ENCODE measurements at places on chromosomes 2 and 18.
A peak's percentile ranks its signal among the peaks of the same experiment; 100 is the strongest.

- DNase-seq = no peak
Measured at GRCh38 chr2:164891460-164891859, 49.8 kb upstream of the COBLL1 start.

GRCh38 chr2:20378891-20379519 is 28.4 kb upstream of the PUM2 start:
- DNase-seq = no peak

DNA sequence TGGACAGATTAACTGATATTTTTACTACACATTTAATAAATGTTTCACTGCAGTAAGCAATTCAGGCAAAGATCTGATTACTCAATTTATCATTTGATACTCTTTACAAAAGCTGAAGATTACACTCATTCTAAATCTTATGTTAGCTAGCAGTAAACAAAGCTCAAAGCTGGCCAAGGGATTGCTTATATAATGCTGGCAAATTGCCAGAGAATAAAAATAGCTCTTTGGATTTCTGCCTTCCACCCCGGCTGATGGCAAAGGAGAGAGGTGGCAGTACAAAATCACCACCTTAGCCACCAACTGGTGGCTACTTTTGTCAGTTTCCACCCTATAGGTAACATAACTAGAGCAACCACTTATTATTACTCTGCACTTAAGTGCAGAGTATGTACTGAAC is 320.5 kb downstream of the FSIP2 start:
- no peak for DNase-seq

- DNase-seq = peak; percentile 65
Measured at GRCh38 chr2:10331027-10331701, 28.5 kb downstream of the HPCAL1 start.

- DNase-seq = no peak
Measured at GRCh38 chr2:232502511-232502910, 14.9 kb upstream of the ECEL1 start.

DNA sequence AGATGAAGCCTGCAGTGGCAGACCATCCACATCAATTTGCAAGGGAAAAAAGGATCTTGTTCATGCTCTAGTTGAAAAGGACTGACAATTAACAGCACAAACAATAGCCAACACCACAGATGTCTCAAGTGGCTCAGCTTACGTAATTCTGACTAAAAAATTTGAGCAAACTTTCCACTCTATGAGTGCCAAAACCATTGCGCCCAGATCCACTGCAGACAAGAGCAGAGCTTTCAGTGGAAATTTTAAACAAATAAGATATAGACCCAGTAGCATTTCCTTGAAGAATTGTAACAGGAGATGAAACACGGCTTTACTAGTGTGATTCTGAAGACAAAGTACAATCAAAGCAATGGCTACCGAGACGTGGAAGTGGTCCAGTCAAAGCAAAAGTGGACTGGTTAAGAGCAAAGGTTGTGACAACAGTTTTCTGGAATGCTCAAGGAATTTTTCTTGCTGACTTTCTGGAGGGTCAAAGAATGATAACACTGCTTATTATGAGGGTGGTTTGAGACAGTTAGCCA is 12.0 kb upstream of the ZNF396 start:
- DNase-seq = no peak

DNA sequence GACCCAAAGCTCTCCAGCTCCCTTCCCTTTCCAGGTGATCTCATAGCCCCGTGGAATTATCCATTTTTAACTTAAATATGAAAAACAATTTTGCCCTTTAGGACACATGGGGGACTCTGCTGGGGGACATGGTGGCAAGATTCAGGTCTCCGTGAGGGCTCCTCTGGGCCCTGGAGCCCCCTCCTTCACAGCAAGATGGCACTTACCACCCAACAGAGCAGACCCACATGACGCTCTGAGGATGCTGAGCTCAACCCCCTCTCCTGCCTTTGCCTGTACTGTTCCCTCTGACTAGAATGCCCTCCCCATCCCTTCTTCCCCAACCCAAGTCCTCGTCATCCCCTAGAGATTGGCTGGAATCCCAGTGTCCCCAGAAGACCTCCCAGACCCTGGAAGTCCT is 17.2 kb downstream of the TEX51 start:
- no peak for DNase-seq

DNA sequence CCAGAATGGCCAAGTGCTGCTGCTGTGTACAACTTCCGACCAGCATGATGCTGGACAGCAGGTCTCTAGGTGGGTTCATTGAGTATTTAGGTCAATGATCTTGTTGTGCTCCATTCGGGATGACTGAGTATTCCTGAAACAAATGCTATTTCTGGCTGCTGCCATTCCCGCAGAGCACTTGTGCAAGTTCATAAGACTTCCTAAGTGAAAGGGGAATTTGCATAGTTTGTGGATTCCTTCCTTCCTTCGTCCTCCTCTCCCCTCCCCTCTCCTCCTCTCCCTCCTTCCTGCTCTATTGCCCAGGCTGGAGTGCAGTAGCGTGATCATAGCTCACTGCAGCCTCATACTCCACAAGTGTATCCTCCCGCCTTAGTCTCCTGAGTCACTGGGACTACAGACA is 40.4 kb downstream of the LDLRAD4 start:
- no peak for DNase-seq

DNA sequence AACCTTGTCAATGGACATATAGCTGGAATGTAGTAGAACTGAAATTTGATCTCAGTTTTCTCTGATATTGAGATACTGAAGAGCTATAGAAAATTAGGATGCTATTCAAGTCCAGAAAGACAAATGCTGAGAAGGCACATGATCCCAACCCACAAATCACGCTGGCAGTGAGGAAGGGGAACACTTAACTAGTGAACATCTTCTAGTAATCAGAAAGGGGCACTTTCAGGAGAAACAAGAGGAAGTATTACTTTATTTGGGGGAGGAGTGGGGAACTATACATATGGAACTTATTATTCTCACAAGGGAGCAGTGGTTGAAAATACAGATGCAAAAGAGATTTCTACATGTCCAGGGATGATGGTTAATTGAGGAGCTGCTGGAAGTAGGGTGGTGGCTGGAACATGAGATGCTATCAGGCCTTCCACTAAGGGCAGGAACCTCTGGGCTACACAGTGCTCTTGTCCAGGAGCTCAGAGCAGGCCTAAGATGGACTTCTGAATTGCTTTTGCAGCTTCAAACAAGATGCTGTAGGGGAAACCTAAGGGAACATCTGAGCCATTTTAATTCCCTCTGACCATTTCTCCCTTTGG is 79.3 kb downstream of the TGFA start:
- DNase-seq = no peak

DNA sequence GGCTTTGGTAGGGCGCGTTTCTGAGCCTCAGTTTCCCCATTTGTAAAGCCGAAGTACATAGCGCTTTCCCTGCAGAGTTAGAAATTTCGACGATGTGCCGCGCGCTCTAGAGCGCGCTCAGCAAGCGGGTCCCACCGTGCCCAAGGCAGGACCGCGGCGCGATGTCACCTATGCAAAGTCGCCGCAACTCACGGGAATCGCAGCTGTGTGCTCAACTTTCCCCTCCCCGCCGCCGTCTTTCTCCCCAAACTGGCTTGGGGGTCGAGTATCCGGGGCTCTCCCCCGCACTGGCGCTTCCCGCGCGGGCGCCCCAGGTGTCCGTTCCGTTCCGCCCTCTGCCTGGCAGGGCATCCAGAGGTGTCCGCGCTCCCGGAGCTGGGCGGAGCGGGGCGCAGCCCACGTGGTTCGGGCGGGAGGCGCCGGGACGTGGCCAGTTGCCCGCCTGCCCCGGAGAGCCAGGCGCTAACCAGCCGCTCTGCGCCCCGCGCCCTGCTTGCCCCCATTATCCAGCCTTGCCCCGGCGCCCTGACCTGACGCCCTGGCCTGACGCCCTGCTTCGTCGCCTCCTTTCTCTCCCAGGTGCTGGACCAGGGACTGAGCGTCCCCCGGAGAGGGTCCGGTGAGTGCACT is at the start of gene MLPH:
Gene MLPH, plus strand, starts transcription at position 433 of the 630 bp plus-strand sequence. CDS start 6,176 bp downstream, outside the sequence.
- DNase-seq = no peak
